ENCODE measurements at places on chromosomes 3 and 15.
A peak's percentile ranks its signal among the peaks of the same experiment; 100 is the strongest.

DNA sequence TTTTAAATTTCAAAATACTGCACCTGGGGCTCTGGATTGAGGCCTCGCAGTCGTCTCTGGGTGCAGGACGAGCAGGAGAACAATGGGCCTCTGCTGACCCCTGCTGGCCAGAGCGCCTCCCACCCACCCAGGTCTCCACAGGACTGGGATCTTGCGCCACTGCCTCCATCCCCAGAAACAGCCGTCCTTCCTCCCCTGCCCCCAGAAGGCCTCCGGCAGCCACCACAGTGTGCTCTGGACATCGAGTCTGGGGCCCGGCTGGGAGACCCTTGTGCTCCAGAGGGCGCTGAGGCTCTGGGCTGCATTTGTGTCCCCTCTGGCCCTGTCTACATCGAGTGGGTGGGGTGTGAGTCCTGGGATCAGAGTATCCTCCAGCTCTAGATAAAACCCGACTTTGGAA lies 6.7 kb upstream of the ACSBG1 start:
- peak; percentile 93 for DNase-seq

DNA sequence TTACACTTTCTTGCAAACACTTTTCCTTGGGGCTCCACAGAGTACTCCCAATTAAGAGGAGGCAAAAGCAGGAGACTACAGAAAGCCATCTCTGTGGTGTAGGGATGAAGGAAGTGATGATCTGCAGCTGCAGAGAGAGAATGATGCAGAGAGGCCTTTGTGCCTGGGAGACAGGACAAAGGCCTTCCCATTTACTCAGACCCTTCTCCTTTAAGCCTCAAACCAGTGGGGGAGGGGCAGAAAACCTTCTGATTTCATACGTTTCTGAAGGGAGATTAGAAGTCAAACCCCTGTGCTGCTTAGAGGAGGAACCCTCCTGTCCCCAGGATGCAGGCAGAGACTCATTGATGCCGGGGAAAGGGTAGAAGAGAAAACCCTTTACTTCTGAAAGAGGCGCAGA lies 130.8 kb downstream of the NEO1 start:
- DNase-seq, result no peak

DNA sequence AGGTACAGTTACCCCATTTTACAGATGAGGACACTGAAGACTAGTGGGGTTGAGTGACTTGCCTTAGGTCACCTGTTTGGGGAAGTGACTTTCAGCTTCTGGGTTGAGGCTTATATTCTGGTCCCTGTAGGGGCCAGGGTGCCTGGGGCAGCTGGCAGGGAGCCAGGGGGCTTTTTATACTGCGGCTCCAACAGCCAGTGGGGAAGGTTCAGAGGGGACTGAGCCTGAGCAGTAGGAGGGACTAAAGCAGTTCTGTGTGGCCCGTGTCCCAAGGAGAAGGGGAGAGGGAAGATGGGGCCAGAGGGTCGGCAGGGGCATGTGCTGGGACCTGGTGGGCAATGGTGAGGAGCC lies 37.7 kb downstream of the SLC6A6 start:
- no peak for DNase-seq

- DNase-seq, result no peak
Measured at GRCh38 chr3:115347737-115348136, 200.6 kb upstream of the ZBTB20 start.

GRCh38 chr3:124174476-124174875 lies 182.6 kb upstream of the ROPN1 start:
- no peak for DNase-seq

DNA sequence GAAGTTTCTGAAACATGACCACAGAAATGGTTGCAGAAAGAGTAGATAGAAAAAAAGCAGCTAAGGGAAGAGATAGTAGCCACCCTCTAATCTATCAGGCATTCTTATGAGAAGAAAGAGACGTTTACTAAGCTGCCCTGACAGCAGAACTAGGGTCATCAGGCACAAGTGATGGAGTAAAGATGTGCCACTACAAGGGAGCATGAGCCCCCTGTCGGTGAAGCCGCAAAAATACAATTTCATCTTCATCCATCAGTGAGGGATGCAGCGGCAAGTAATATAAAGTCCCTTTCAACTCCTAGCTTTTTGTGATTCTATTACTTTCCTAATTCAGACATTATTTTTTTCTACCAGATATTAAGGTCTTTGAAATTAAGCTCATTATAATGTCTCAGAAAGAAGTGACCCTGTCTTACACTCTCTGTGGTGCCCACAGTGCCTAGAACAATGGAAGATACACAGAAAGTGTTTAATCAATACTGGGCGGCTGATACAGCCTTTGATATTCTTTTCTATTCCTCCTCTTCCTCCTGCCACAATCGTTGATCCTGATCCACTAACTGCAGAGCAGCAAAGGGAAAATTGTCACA lies 651.6 kb downstream of the NTRK3 start:
- DNase-seq, result no peak

DNA sequence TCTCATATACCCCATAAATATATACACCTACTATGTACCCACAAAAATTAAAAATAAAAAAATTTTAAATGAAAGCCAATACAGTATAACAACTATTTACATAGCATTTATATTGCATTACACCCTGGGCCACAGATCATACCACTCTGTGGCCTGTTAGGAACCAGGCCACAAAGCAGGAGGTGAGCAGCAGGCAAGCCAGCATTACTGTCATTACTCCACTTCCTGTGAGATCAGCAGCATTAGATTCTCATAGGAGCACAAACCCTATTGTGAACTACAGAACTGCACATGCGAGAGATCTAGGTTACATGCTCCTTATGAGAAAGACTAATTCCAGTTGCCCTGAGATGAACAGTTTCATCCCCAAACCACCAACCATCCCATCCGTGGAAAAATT lies 17.4 kb downstream of the FILIP1L start:
- no peak for DNase-seq

DNA sequence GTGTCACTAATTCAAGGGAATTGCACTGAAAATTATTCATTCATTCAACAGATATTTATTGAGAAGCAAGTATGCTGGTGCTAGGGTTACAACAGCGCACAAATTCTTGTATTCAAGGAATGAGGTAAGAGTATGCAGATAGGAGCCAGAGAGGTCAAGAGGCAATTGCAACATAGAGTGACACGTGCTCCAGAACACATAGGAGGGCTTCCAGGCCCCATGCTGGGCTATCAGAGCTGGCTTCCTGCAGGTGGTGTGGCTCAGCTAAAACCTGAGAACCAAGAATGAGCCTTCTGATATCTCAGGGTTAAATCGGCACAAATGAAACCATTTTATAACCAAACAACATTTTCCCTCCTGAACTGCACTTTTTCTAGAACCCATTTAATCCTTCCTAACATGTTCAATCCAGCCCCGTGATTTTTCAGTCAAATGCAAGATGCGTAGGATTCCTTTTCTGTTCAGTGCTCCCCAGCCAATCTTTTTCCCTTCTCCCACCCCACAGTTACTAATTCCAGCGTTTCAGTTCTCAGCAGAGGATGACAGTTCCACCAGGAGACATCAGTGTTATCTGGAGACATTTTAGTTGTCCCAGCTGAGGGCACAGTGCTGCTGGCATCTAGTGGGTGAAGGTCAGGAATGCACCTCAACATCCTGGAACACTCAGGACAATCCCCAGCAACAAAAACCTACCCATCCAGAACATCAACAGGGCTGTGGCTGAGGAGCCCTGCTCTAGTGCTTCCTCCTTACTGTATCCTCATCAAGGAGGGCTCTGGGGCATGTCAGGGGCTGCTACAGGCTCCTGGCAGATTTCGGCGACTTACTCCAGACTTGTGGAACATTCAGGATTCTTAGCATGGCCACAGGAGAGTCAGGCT lies 13.1 kb downstream of the CCR5AS start:
- DNase-seq, result no peak

DNA sequence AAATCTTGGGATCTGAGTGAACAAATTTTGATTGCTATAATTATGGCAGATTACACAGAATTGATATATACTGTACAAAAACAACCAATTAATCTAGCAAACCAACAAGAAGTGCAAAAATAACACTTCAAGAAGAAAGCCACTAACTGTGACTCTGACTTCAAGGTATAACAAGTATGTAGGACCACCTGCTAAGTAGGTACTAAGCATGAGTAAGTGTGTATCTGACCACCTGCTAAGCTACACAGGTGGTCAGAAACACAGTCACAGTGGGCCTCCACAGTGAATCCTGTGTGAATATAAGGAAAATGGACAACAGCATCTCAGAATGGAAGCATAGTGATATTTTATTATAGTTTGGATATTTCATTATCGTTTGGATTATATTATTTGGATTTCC lies 14.8 kb upstream of the PLSCR4 start:
- no peak for DNase-seq

DNA sequence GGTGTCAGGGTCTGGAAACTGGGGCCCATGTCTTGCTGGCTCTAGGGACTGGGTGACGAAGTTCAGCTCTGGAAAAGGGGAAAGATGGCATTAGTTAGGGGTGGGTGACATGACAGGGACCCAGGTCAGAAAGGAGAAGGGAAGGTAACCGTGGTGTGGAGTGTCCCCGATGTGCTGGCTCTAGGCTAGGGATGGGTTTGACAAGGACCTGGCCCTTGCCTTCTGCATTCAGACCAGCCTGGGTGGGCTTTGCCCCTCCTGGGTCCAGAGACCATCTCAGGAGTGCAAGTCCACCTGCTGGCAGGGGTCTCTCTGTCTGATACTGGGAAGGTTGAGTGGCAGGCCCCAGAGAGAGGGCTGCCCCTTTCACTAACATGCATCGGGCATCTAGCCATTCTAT lies 28.7 kb upstream of the ATP2B2 start:
- no peak for DNase-seq

DNA sequence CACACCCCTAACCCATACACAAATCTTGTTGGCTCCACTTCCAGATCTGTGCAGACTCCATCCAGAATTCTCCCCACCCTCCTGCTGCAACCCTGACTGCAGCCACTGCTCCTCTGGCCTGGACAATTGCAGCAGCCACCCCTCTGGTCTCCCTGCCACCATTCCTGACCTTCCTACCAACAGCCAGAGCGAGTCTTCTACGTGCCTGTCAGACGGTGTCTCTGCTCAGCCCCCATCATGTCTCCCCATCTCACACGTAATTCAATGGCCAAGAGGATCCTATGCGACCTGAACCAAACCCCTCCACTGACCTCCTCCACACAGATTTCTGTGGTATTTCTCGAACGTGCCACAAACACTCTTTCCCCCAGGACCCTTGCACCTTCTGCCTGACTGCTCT lies 103.3 kb downstream of the TPRA1 start:
- no peak for DNase-seq

GRCh38 chr15:69463182-69463756 lies 10.7 kb downstream of the RPLP1 start:
- peak; percentile 66 for DNase-seq

- no peak for DNase-seq
Measured at GRCh38 chr3:112689385-112689784, 48.4 kb upstream of the CCDC80 start.

- DNase-seq, result no peak
Measured at GRCh38 chr3:100928638-100929428, 64.4 kb downstream of the ABI3BP start.

- no peak for DNase-seq
Measured at GRCh38 chr15:72141171-72142084, 23.2 kb downstream of the SENP8 start.

- no peak for DNase-seq
Measured at GRCh38 chr3:171168086-171168485, 141.6 kb upstream of the SLC2A2 start.

GRCh38 chr15:99443056-99443756 lies 122.6 kb upstream of the MEF2A start:
- DNase-seq, result no peak

DNA sequence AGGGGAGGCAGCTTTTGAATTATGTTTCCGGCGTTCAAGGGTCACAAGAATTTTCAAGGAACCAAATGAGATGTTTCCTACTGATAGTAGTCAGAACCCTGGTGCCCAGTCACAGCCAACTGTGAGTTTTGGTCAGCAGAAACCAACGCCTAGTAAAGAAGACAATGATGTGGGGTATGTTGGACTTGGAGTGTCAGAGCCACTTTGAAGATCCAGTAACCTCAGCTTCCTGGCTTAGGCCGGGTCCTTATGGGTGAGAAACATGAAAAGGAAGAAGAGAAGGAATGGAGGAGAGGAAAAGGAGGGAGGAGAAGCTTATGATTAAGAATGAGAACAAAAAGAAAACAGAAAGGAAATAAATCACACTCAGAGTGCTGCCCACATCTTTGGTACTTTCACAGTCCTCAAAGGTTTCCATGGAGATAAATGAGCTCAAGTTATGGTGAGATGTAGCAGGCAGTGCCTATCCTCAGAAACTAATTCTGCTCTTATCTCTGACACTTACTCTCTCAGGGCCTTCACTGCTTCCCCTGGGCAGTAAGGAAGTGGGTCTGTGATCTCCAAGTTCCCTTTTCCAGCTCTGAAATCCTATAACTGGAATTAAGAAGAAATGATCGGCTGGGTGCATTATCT lies 2.0 kb upstream of the MCF2L2 start:
- DNase-seq, result no peak

DNA sequence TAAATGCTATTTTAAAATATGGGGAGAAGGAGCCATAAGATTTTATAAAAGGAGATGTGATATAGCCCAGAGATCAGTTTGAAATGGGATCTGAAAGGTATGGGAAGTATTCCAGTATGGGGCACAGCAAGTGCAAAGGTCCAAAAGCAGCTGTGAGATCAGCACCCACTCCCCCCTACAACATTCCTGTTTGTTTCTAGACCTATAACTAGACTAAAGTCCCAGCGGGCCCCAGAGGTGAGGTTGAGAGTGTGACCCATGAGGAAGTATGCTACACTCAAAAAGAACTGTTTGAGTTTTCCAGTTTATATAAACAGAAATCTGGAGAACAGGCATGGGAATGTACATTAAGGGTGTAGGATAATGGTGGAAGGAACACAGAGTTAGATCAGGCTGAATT lies 152.5 kb downstream of the TBC1D5 start:
- DNase-seq, result no peak

DNA sequence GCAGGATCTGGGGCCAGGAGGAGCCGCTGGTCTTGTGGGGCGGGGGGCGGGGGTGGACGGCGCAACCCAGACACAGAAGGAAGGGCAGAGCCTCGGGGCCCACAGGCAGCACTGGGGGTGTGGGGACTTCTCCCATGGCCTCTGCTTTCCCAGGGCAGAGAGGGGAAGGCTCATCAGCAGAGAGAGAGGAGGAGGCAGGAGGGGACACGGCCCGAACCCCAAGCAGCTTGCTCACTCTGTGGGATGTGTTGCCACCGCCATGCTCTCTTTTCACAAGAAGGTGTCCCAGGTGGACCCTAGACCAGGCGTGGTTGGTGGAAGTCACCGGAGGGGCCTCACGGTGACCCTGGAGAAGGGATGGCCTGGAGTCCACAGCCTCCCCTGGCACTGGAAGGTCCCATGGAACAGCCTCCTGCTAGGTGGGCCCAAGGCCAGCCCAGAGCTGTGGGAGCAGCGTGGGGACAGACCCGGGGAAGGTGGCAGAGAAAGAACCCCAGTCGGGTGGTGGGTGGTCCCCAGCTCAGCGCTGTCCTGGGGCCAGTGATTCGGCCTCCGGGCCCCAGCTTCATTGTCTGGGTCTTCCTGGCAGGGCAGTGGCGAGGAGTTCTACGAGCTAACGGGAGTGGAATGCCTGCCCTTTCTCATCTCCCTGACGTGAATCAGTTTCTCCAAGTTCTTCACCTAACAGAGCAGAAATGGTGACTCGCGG lies 46.8 kb upstream of the PCSK6 start:
- no peak for DNase-seq

GRCh38 chr3:164458986-164459385 lies 619.3 kb downstream of the SI start:
- DNase-seq, result no peak

GRCh38 chr3:185741586-185741985 lies 83.3 kb downstream of the IGF2BP2 start:
- no peak for DNase-seq

All from posterior cingulate gyrus (tissue), 11 donors.